ENCODE measurements at places on chromosomes 7 and 10.

DNA sequence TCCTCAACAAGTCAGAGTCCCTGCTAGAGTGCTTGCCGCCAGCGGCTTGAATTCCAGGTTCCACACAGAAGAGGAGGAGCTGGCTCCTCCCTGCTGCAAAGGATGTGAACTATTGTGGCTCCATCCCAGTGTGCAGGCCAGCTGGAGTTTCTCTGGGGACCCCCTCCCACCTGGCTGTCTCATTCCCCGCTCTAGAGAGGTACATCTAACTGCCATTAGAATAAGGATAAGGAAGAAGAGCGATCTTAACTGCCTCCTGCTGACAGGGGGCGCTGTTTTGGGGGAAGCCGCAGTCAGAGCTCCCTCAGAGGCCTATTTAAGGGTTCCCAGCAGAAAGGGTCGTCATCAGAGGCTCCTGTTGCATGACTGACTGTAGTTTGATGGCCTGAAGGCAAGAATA lies 40.8 kb upstream of the HECW1 start:
- no peak for DNase-seq

GRCh38 chr7:148340438-148341280 lies 249.9 kb upstream of the C7orf33 start:
- DNase-seq = no peak

GRCh38 chr10:11153766-11154165 lies 136.1 kb downstream of the CELF2 start:
- no peak for DNase-seq

GRCh38 chr10:78927257-78927995 lies 141.3 kb upstream of the ZMIZ1 start:
- no peak for DNase-seq

GRCh38 chr7:95798401-95798930 lies 26.1 kb downstream of the DYNC1I1 start:
- no peak for DNase-seq

DNA sequence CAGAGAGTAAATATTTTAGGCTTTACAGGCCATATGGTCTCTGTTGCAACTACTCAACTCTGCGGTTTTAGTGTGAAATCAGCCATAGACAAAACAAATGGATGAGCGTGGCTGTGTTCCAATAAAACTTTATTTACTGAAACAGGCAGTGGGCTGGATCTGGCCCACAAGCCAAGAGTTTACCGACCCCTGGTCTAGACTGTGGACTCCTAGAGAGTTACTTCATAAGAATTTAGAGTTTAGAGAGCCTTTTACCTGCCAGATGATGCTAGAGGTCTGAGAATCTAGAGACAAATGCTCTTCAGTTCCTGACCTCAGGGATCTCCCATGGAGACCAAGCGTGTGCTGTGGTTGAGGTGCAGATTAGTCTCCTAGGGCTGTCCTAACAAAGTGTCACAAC lies 174.8 kb downstream of the PTEN start:
- no peak for DNase-seq

GRCh38 chr7:24716480-24717246 lies 40.6 kb downstream of the GSDME start:
- DNase-seq = no peak

GRCh38 chr10:32963096-32963495 lies 5.1 kb upstream of the ITGB1 start:
- DNase-seq = no peak

DNA sequence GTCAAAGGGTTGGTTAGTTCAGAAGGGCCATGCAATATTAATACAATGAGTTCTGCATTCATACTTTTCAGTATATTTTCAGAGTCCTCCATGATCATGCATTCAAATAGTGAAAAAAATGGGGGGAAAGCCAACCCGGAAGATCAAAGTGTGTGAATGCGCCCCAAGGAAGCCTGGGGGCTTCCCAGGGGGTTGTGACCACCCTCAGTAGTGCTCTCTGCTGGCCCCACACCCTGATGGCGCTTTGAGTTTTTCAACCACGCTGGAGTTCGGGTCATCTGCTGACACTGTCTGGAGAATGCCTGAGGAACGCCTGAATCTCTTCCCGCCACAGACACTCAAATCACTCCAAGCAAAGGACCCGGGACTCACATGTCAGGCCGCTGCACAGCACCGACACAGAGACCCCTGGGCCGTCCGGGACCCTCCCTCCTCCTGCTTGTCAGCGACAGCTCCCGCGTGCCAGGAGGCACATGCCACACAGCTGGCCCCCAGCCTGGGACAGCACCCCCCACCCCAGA lies 1.0 kb downstream of the TNS3 start:
- no peak for DNase-seq

DNA sequence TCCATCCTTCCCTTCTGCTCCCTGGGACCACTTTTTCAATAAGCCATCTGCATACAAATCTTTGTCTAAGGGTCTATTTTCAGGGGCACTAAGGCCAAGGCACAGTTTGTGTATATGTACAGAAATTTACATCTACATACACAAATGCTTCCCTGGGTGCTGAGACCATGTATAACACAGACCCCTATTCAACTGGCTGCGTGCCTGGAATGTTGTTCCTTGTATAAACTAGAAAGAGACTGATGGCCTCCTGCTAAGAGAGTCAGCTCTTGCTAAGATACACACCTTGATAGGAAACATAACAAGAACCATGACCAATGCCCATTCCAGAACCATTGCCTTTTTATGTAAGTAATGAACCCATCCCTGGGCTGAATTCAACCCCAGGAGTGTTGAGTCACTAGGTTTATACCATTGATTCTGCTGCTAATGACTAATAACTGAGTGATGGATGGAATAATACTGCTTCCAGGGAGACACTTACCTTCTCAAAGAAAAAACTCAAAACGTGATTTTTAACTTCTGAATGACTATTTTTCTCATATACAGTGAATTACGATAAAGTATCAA lies 290.7 kb downstream of the FGFR2 start:
- DNase-seq = no peak

- peak; percentile 83 for DNase-seq
These were observed 39.5 kb downstream of the TSPAN14 start for GRCh38 chr10:80493522-80494051.

DNA sequence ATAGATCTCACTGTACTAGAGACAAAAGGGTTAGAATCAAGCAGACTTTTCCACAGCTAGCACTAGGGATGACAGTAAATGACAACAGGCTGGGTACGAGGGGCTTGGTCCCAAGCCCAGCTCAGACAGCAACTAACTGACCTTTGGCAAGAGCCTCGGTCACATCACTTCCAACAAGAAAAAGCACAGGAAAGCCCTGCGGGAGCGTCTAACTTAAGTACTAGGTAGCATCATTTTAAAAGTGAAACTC lies 22.8 kb downstream of the CALML3 start:
- DNase-seq = no peak

DNA sequence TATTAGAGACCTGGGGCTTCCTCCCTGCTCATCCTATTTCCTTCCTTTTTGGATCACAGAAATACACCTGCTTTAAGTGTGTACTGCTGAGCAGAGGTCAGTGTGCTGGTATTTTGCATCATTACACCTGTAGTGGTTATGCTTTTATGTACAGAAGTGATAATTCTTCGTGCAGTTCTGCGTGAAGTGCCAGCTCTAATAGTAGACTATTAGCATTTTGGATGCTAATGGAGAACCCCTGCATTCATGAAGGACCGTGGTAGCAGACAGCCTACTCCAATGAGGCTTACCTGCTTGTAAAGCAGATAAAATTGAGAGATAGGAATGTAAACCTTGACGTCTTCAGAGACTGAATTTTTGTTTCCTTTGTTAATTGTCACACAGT lies 114.3 kb downstream of the CDK14 start:
- DNase-seq = no peak

GRCh38 chr7:126026421-126027088 lies 1096.9 kb upstream of the POT1 start:
- DNase-seq = peak; percentile 13

DNA sequence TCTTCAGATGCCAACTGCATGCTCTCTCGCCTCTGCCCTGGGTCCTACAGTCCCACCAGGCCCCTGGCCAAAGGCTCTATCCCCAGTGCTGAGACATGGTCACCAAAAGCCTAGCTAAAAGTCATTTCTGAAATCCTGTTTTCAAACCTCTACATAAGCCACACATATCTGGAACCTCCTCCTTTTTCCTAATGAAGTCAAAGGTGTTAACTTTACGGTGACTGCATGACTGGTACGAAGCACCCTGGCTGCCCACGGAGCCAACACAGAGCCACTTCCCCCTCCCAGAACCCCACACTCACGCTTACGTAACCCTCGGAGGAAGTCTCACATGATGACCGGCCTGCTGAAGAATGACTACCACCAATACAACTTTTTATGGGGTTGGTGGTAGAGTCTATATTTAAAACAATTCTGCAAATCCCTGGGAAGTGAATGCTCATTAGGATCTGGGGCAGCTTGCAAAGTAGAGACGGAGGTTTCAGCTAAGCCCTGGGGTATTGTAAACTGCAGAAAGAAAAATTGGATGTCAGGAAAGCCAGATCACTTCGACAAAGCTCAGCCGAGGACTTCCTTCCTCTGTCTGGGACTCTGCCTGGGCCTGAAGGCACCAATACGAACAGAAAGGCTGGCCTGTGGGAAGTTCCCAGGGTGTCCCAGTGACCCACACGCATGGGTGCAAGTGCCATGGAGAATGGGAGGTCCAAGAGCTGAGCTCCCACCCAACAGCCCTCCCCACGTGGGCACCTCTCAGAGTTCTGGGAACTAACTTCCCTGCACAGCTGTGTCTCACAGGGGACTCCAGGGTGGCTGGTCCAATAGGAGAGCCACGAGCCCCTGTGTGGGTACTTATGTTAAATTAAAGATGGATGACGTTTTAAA lies 50.7 kb downstream of the PDGFA start:
- DNase-seq = no peak

DNA sequence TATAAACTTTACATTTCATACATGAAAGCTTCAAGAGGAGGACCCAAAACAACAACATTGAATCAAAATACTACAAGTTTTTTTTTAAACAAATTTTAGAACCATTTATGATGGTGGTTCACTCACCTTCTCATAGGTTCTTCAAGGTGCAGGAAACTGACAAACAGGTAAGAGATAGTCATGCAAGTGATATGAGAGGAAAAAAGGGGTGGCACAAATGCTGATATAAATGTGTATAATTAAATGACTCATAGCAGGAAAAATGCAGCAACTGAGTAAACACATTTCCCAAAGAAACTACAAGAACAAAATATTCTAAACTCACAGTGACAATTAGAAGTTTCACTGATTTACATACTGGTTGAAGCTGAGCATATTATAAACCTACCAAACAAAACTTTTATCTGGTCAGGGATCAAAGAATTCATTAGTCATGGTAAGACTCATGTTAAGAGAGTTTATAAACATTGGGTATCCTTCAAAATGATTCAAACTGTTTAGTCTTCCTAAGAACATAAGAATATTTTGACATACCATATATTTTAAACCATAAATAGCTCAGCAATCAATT lies 14.1 kb downstream of the ZWINT start:
- no peak for DNase-seq

- no peak for DNase-seq
These were observed 968 bp upstream of the INMT start for GRCh38 chr7:30750683-30751650.

- no peak for DNase-seq
These were observed 38.2 kb downstream of the GBX1 start for GRCh38 chr7:151129117-151129959.

DNA sequence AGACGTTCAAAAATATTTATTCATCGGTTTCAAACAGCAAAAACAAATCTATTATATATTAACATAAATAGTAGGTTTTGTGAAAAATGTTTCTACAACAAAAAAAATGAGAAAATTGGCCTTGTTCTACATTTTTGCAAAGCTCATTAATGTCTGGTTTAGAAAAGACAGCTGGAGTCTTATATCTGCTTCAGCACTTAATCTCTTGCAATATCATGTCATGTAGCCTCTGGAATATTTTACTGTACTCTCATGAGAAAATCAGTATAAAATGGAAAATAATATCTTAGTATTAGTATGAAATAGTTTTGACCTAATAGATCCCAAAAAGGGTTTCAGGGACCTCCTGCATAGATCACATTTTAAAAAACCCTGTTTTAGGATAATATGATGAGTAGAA lies 326.6 kb downstream of the ARL4A start:
- no peak for DNase-seq

GRCh38 chr7:95545673-95546072 lies 50.6 kb downstream of the PDK4 start:
- DNase-seq = no peak

GRCh38 chr10:123458933-123459332 lies 207.2 kb upstream of the GPR26 start:
- DNase-seq = no peak

- DNase-seq = peak; percentile 54
These were observed 37.0 kb upstream of the MINDY3 start for GRCh38 chr10:15897287-15897686.

- DNase-seq = no peak
These were observed 57.0 kb downstream of the KLRG2 start for GRCh38 chr7:139426258-139427028.

DNA sequence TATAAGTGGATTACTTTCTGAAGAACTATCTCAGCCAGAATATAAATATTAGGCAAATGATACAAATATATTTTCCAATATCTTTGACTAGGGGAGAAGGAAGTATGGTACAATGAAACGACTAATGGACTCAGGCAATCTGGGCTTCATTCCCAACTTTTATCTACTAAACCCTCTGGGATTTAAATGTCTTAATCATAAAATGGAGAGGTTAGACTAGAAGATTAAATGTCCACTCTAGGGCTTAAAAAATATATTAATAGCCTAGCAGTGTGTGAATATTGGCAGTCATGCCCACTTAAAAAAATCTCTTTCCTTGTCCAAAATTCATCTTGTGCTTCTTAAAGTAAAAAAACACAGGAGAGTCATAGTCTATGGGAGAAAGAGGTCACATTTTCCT lies 98.3 kb downstream of the CTTNBP2 start:
- no peak for DNase-seq

DNA sequence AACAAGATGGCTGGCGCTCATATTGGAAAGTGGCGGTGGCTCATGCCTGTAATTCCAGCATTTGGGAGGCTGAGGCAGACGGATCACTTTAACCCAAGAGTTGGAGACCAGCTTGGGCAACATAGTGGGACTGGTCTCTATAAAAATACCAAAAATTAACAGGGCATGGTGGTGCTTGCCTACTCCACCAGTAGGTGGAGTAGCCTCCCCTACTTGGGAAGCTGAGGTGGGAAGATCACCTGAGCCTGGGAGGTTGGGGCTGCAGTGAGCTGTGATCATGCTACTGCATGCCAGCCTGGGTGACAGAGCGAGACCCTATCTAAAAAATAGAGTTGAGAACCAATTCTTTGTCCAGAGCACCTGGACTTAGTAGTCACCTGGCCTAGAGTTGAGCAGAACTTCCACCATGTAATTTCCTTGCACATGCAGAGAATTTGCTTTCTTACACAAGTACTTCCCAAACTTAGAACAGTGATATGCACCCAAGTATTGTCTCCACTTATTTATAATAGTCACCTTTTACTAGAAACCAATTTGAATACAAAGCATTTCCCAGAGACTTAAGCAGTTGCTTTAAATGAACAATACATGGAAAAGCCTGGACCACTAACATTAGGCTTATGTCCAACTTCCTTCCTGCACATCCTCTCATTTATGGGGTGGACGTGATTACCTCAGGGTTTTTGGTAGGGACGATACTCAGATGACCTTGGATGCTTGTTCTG lies 15.9 kb downstream of the LAMB4 start:
- no peak for DNase-seq
